ENCODE measurements at places on chromosomes 11 and 22.

DNA sequence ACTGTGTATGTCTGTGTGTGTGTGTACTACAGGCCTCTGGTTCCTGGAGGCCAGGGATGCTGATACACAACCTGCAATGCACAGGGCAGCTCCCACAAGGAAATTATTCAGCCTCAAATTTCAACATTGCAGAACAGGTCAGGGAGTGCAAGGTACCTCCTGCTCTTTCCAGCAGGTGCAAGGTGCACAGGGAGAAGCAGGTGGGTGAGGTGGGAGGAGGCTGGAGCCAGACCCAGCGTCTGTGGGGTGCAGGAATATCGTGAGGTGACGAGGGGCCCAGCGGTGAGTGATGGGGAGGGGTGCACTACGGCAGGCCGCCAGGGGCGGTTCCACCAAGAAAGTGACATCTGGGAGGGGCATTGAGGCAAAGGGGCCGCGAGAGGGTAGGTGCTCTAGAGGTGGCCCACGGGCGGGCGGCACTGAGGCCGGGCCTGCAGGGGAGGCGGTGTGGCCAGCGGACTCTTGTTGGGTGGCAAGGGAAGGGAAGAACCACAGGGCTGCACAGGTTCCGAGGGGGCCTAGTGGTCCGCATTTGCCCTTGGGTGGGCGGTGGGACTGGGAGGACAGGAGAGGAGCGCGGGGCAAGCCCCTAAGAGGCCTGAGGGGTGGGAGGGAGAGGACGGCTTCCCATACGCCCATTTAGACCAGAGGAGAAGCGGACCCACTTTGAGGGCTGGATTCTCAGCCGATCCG lies 21.6 kb downstream of the DGCR6L start:
- DNase-seq: no peak

DNA sequence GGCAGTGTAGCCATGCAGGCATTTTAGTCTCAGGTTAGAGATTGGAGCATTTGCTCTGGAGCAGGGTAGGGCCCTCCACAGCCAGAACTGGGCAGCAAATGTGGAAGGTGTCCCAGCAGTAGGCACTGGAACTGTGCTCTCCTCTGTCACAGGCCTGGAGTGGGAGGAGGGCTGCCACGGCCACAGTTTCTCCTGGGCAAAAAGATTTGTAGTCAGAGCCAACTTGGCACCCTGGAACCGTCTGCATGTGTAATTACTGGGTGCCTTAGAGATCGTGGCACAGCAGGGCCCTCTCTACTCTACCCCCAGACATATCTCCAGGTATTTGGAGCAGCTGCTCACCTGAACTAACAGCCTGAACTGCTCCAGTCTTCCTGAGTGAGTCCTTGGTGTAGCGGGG lies 93.7 kb downstream of the ZC3H12C start:
- no peak for DNase-seq

GRCh38 chr11:2182075-2182474 lies 10.5 kb upstream of the TH start:
- no peak for DNase-seq

DNA sequence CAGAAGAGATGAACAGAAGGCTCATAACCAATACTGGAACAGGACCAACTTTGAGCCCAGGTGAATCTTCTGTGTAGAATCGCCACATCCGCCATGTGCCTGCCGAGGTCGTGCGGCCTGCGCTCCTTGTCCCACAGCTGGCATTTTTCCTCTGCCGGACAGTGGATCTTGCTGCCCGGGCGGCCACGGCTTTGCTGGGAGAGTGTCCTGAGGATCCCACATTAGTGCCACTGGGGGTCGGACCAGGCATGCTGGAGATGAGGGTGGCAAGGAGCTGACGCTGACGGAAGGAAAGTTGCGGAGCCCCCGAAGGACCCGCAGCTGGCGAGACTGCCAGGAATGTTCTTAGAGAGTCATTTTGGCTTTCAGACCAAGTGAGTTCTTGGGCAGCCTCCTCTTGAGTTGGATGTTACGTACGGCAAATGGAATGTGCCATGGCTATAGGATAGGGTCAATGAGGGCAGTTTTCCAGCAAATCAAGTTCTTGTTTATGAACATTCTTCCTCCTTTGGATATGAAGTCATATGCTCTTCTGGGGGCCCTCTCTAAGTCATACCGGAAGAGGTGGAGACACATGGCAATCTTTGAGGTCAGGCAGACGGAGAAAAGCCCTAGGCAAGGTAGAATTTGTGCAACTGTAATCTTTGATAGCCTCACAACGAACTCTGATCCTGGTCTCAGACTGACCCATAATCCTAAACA lies 57.4 kb upstream of the NUP160 start:
- DNase-seq: no peak

- DNase-seq: no peak
Observed at GRCh38 chr11:64259533-64260067, 8.3 kb downstream of the PLCB3 start.

- no peak for DNase-seq
Observed at GRCh38 chr11:68457898-68458249, 2.7 kb upstream of the PPP6R3 start.

DNA sequence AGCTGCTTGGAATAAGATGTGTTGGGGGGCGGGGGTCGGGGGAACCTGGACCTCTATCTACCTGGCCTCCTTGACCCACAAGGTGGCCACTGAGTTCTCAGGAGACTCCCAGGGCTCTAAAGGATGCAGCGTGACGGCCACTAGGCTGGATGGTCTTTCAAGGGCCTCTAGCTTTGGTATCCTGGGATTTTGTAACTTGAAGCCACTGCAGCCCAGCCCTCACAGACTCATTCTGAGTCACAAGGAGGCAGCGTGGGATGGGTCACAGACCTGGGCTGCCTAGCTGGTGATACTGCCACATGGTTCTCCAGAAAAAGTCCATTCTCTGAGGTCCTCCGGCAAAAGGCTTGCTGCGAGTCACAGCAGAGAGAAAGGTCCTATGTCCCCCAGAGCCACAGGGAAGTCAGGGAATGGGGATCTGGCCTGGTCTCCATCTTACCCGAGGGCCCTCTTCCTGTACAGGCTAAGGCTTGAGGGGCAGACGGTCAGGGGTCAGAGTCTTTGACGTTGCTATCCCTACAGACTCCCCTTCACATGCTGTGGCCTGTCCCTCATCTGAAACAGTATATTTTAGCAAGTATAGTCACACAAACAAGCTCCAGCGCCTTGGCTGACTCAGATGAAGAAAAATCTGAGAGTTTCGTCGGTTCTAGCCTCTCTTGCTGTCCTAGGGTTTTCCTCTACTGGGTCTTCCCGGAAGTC lies 52.4 kb downstream of the KCNC1 start:
- DNase-seq: no peak

DNA sequence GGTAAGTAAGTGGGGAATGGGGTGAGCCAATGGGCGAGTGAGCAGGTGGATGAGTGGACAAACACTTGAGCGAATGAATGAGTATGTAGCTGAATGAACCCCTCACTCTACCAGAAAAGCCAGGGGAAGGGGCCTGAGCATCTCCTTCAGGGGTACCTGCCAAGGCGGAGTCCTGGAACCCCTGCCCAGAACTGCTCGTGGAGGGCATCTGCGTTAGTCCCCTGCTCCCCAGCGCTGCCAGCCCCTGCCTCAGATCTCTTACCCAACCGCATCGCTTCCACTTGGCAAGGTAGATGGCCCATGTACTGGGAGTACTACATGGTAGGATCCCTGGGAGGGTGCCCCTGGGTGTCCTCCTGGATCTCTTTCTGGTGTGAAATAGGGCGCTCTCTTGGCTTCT lies 7.4 kb upstream of the ANO1 start:
- no peak for DNase-seq

- DNase-seq: no peak
Observed at GRCh38 chr11:44589301-44589700, 23.8 kb downstream of the CD82 start.

- DNase-seq: no peak
Observed at GRCh38 chr22:23079814-23080521, 9.6 kb downstream of the GNAZ start.

GRCh38 chr11:74162681-74163467 lies 7.9 kb downstream of the C2CD3 start:
- no peak for DNase-seq

GRCh38 chr11:1382429-1382828 lies 7.3 kb upstream of the BRSK2 start:
- no peak for DNase-seq

DNA sequence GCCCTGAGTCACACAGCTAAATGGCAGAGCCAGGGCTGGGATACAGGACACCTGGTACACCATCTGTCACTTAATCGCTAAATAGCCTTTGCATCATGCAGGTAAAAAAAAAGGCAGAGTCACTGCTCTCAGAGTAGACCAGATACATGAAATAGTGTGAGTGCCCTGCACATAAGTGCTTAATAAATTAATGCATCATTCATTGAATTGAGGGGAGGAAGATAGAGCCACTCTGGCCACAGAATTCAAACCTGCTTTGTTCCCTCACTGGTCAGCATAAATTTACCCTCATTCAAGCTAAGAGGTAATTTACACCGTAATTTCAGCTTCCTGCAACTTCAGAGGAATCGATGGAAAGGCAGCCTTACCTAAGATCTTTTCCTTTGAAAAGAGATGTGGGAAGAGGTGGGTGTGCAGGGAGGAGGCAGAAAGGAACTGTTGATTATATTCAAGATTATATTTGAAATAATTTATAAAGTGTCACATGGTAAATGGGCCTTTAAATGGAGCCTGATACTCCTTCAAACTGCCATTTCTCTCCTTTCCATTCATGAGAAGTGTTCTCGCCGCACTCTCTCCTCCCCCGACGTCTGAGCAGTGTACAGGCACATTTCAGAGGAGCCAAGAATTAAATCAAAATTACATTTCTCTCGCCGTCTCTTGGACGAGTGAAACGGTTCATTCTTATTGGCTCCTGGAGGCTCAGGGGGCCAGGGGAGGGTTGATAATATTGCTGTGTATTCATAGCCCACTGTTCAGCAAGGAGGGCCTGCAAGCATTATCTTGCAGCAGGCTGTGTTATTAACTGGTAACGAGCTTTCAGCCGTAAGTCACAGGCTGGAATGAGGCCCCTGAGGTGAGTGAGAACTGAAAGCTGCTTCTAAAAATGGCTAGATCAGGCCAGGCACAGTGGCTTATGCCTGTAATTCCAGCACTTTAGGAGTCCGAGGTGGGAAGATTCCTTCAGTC lies 52.2 kb upstream of the HMGXB4 start:
- no peak for DNase-seq

DNA sequence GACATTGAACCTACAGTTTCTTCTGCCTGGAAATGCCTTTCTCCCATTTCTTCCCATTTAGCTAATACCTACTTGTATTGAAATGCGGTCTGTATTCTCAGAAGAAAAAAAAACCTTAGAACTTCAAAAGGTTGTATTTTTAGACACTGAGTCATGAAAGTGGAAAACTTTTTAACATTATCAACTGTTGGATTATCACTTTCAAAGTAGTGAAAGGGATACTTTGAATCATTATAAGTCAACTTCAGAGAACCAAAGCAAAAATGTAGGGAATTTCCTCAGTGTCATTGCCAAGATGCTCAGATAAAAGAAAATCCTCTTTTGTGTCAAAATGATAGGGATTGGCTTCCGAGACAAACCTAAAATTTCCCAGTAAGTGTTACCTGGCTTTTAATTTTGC lies 6.6 kb downstream of the HOATZ start:
- no peak for DNase-seq

DNA sequence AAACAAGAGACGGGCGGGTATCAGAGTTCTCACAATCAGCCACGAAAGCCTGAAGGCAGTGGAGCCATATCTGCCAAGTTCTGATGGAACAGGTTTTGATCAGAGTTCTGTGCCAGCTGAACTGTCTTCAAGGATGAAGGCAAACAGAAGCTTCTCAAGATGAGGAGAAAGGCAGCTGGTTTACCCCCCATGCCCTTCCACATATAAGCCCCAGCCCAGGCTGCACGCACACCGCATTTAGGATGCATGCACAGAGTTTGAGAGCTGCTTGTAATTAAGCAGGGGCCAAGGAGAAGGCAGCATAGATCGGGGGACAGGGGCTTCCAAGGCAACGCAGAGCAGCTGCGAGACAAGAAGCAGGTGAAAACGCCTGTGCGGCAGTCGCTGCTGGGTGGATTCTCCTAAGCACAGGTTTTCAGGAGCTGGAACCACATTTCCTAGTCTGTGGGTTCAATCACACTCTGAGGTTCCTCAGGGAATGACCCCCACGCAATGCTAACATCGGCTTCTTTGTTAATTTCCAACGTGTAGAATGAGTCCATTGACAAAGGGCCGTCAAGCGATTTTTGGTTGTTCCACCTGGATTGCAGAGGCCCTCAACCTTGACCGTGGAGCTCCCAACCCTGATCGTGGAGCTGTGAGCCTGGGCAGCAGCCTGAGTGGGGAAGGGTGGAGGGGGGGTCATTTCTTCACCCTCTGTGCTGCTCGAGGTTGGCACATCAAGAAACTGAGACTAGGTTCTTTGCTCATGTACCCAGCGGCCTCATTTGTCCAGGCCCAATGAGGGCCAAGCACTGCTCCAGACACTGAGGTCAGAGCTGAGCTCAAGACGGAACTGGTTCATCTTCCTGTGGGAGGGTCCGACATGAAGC lies 81.7 kb upstream of the SHISAL1 start:
- no peak for DNase-seq

DNA sequence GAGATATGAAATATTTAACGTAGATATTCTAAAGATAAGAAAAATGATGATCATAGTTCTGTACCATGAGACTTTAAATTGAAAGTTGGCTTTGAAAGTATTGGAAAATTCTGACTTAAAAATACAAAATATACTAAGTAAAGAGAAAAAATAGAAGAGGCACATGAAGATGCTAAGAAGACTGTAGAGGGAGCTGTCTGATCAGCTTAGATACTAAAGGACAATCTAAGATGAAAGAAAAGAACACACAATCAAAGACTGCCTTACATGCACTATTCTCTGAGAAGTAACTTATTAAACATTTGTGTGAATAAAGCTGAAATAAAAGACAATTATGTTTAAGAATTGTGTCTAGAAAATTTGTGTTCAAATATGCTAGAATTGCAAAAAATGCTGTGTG lies 55.1 kb downstream of the RBMXL2 start:
- DNase-seq: no peak

- no peak for DNase-seq
Observed at GRCh38 chr11:102220728-102221467, 96.4 kb upstream of the BIRC3 start.

- no peak for DNase-seq
Observed at GRCh38 chr11:8717876-8718753, 35.5 kb downstream of the RPL27A start.

GRCh38 chr11:20707876-20708275 lies 38.5 kb downstream of the NELL1 start:
- no peak for DNase-seq

- no peak for DNase-seq
Observed at GRCh38 chr11:65213322-65214211, 31.8 kb downstream of the CAPN1 start.

DNA sequence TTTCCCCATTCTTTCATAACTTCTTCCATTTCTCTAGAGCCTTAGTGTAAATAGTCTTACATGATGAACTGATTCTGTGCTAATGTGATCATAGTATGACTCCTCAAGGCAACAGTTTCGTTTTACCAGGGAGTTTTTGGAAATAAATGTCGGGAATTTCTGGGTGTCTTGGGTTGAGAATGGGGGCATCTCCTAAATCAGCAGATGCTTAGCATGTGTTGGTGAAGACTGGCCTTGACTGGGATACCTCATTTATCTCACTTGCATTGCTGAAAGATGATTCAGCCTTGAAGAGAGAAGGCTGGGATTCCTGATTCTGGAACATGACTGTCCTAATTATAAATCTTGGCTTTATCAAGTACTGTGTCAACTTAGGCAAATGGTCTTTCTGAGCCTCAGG lies 115.7 kb upstream of the C11orf87 start:
- no peak for DNase-seq

- DNase-seq: no peak
Observed at GRCh38 chr11:19605520-19606371, 106.9 kb upstream of the NAV2 start.

- DNase-seq: no peak
Observed at GRCh38 chr11:64796047-64796756, 6.8 kb downstream of the MAP4K2 start.

Data from stimulated activated CD8-positive, alpha-beta memory T cell treated with anti-CD3 and anti-CD28 coated beads, Interleukin-4, amount 100 ng/mL, for 1 hour (primary cell).